ENCODE measurements at places on chromosomes 4 and X.

- no peak for DNase-seq
Observed at GRCh38 chr4:89129080-89129640, 17.8 kb downstream of the TIGD2 start.

- DNase-seq, result no peak
Observed at GRCh38 chr4:36304138-36304681, 22.8 kb downstream of the DTHD1 start.

DNA sequence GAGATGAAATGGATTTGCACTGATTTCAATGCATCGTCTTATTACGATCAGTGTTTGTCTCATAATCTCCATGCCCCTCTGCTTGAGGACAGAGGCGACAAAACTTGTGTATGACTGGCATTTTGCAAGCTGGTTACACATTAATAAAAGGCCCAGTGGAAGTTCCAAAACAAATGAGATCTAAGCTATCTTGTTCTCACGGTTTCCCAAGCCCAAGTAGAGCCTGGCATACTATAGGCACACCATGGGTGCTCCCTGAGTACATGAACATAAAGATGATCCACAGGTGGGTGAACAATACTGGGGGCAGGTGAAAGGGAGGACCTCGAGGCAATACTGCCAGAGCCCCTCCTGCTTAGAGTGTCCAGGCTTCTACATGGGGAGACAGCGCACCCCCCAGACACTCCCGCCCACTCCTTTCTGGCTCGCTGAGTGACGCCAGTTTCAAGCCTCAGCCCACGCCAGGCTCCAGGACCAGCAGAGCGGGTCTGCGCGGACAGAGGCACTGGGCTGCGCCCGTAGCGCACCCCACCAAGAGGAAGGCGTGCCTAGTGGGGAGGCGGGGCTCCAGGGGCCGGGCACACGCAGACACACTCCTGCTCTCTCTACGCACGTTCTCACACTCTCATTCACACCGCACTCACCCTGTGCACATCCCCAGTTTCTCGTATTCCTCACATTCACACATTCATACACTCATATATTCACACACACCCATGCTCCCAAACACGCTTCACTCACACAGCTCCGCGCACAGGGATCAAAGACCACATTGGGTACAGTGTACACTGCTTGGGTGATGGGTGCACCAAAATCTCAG, 8.9 kb upstream of the GSX2 start:
- DNase-seq, result peak; percentile 48

- DNase-seq, result no peak
Observed at GRCh38 chrX:136967966-136968365, 65.8 kb downstream of the GPR101 start.

DNA sequence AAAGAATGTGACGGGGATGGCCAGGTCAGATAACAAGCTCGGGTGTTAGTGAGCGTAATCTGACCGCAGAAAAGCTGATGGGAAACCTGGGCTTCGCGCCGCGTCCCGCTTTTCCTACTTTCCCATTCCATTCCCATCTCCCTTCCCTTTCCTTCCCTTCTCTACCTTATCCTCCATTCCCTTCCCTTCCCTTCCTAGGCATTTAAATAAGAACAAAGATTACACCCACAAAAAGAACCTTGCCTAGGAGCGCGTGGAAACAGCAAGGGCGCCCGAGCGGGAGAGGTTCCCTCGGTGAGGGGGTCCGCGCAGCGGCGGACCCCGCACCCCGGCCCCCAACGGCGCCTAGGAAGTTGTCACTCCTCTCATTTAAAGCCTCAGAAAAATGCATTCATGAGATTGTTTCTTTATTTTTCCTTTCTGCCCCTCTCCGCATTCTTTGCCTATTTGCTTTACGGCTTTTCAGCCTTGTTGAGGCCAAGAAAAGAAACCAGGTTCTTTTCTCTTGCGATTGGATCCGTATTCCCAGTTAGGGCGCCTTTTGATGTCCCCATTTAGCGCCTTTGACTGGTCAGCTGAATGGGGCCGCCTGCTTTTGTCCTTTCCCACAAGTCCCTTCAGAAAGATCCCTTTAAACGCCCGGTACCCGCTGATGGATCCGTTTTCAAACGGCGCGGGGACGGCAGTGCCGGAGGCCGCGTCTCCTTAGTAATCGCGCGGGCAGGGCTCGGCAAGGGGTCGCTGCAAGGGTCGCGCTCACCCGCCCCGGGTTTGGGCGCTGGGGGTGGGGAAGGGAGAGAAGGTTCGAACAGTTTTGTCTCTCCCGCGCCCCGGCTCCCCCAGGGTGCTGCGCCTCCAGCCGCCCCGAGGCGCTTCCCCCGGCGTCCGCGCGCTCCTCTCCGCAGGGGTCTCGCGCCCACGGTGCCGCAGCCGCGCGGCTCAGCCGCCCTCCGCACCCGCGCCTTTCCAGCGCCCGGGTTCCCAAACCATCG, 54.1 kb upstream of the TMEM33 start:
- no peak for DNase-seq

GRCh38 chrX:119211649-119212014, 24.5 kb upstream of the PGRMC1 start:
- DNase-seq, result no peak

DNA sequence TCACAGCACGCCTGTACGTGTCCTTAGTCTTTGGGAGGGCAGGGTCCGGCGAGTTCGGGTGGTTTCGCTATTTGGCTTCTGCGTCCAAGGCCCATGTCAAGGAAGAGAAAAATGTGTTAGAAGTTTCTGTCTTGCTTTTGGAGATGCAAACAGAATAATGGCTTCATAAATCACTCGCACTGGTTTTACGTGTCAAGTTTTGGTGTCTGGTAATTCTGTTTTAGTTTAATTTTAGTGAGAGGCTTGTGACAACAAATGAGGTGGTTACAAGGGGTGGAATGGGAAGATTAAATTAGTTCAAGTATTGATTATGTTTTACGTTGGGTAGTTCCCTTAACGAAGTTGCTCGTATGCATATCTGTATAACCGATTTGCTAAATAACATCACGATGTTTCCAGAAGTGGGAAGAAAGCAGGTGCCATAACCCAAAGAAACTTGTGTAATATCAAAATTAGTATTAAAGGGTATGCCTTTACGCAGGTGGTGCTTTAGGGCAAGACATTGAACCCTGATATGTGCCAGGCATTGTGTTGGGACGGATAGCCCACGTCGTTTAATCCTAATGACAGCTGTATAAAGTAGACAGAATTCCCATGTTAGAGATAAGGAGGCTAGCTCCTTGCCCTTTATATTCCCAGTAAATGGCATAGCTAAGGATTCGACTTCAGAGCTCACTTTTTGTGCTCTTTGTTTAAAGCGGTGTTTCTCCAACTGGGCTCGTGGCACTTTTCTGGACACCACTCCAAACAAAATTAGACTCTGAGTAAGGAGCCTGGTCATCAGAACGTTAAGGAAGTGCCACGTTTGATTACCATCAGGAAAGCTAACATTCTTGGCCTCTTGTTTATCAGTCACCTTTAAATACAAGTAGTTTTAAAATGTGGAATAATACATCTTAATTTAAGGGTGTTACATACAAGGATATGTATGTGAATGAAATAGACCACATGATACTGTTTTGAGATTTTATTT, 843 bp downstream of the RPL34 start:
- no peak for DNase-seq

GRCh38 chr4:45030059-45030458, 303.7 kb upstream of the GNPDA2 start:
- no peak for DNase-seq

DNA sequence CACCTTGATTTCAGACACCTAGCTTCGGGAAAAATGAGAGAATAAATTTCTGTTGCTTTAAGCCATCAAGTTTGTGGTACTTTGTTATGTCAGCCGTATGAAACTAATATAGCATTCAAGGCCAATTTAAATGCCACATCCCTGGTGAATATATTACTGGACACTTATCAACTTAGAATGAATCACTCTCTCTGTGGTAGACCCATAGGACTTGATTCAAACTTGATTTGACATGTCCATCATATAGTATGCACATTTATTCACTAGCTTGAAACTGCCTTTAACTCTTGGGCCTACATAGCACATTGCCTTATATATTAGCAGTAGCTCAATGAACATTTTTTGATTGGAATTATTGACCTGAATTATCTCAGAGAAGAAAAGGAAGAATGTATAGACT, 172.3 kb downstream of the ADGRA3 start:
- DNase-seq, result no peak

DNA sequence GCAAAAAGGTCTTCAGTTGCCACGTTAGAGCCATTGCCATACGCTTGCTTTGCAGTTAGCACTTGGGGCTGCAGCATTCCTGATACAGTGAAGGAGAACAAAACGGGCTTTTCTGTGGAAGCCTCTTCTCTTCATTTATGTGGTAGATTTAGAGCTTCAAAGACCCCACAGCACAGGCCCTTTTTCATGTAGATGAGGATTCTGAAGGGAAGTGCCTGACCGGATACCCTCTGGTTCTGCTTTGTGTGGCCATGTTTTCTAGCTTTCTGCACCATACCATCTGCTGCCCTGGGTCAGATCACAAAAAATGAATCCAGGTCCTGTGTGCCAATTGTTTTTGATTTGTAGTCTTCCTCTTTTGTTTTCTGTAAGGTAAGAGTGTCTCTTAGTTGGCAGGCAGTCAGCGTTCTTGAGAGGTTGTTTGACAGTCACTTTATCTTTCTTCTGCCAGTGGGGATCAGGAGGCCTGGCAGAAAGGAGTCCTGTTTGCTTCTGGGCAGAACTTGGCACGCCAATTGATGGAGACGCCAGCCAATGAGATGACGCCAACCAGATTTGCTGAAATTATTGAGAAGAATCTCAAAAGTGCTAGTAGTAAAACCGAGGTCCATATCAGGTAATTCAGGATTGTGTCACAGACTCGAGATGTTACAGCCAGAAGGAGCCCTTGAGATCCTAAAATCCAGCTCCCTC, 7.7 kb downstream of the LAP3 start:
- DNase-seq, result no peak

DNA sequence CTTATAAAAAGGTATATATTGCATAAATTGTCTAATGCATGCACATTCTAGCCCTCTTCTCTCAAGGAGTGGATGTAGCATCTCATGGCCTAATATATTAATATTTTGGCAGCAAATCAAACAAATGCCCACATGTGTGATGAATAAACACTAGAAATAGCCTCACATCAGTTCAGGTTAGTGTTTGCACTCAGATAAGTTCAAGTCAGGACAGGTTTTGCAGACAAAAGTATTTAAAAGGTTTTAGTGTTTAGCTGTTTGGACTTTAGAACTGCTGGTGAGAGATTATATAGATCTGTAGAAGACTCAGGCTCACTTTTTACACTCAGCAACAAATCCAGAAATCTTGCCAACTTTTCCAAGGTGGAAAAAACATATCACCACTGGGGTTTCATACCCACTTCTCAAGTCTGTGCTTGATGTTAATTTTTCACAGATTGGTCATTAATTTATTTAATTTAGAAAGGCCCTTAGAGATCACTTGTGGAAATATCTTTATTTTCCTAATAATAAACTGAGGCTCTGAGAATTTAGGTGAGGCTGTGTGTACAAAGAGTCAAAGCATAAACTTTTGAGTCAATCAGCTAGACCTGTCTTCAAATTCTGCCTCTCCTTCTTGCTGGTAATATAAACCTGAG, 362.6 kb downstream of the GASK1B start:
- DNase-seq, result no peak

- DNase-seq, result no peak
Observed at GRCh38 chrX:149157976-149158375, 347.1 kb downstream of the IDS start.
